Neural progenitor cell (in vitro differentiated cells): ENCODE measurements at places on chromosomes 1 and 21. TPM values are rescaled to one million over a fixed set of nuclear protein-coding genes. Genes with fewer than 3 reads are reported as not detected.
A peak's percentile ranks its signal among the peaks of the same experiment; 100 is the strongest.

- DNase-seq: peak; percentile 11
Measured at GRCh38 chr1:48105165-48105564, 108.0 kb upstream of the TRABD2B start.

- DNase-seq: no peak
Measured at GRCh38 chr1:228514421-228514820, 27.2 kb downstream of the RNF187 start.

GRCh38 chr1:205791568-205792180, 16.4 kb upstream of the RAB29 start:
- DNase-seq: peak; percentile 89

- DNase-seq: peak; percentile 43
Measured at GRCh38 chr1:171252482-171252881, 4.2 kb downstream of the FMO1 start.

The TP73 gene
- total RNA-seq: 0.31 TPM in 1 of 2 replicates, not detected in the other

- no peak for DNase-seq
Measured at GRCh38 chr1:204560590-204561150, 44.5 kb downstream of the MDM4 start.

DNA sequence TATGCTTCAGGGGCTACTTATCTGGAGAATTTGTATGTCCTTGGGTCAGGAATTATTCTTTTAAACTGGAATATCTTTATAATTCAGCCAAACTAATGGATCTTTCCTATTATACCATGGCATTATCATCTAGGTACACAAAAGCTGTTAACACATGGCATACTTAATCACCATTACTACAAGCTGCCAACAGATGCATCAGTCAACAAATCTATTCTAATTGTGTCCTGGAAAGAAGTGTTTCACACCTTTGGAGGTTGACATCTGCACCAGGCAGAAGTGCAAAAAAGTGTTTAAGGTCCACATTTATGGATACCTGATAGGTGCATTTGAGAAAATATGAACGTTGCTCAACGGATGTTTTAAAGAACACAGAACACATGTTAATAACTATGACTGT, 470.2 kb upstream of the ADGRL2 start:
- DNase-seq: no peak

DNA sequence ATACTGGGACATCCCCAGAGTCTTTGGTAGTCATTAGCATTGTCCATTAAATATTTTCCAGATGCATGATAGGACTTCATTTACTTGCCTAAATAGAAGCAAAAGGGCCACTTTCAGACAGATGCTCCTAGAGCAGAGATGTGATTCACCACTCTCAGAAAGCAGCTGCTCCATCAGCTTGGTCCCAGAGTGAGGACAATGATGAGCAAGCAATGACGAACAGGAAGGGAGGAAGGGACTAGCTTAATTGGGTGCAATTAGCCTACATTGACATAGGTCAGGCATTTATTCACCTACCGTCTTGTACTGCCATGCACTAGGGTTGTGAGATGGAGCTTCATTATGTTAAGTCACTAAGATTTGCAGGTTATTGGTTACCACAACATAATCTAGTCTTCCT, 85.1 kb upstream of the PLXNA2 start:
- no peak for DNase-seq

- DNase-seq: no peak
Measured at GRCh38 chr1:156502391-156502893, 1.9 kb upstream of the MEF2D start.

The SGIP1 gene
- total RNA-seq: 4.2 and 6.6 TPM in 2 replicates

- no peak for DNase-seq
Measured at GRCh38 chr1:109979489-109980091, 5.0 kb upstream of the AHCYL1 start.

- no peak for DNase-seq
Measured at GRCh38 chr1:192439373-192440025, 122.7 kb downstream of the RGS21 start.

- no peak for DNase-seq
Measured at GRCh38 chr1:103142461-103142860, 34.1 kb upstream of the COL11A1 start.

The POU3F1 gene
- 16.5 and 44.6 TPM in 2 replicates for total RNA-seq

- DNase-seq: peak; percentile 64
Measured at GRCh38 chr1:96966536-96967138, 245.1 kb downstream of the PTBP2 start.

The SLC45A3 gene
- total RNA-seq: 5.1 and 8.9 TPM in 2 replicates

DNA sequence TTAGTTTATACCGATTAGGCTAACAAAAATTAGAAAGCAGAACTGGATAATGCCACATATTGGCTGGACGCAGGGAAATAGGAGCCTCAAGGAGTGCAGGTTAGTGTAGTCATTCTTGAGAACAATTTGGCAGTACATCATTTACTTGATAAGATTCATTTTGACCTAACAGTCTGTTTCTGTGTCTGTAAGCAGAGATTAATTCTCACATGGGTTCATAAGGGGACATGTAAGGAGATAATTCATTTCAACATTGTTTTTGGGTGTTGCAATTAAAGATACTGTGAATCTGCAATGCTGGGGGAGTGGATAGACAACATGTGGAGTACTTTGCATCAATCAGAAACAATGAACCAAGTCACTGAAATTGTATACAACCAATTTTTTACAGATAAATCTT, 32.0 kb downstream of the AGO3 start:
- DNase-seq: no peak

- no peak for DNase-seq
Measured at GRCh38 chr1:65844821-65845534, 52.3 kb downstream of the PDE4B start.

- no peak for DNase-seq
Measured at GRCh38 chr1:1127551-1128451, 11.9 kb upstream of the C1orf159 start.

The TFAP2E gene
- not detected in 2 replicates for total RNA-seq

DNA sequence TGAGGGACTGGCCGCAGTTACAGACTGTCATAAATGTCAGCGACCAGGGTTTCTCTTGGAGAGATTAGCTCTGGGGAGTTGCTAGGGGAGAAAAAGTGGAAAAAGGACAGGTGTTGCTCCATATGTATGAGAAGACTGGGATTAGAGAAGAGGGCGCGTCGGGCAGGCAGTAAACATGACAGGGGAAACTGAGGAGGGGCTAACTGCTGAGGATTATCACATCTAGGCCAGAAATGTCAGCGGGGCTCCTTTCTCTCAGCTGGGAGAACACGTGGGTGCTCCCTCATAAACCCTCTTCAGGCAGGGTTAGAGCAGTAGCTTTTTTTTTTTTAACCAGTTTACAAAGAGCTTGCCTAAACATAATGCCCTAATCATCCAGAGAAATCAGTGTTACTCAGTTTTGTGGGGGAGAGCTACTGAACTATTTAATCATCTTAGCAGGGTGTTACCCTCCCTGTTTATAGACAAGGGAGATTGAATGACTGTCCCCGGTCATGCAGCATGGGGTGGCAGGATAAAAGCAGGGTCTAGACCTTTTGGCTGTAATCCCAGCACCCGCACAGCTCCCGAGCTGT, 35.2 kb downstream of the ELAPOR1 start:
- peak; percentile 42 for DNase-seq

DNA sequence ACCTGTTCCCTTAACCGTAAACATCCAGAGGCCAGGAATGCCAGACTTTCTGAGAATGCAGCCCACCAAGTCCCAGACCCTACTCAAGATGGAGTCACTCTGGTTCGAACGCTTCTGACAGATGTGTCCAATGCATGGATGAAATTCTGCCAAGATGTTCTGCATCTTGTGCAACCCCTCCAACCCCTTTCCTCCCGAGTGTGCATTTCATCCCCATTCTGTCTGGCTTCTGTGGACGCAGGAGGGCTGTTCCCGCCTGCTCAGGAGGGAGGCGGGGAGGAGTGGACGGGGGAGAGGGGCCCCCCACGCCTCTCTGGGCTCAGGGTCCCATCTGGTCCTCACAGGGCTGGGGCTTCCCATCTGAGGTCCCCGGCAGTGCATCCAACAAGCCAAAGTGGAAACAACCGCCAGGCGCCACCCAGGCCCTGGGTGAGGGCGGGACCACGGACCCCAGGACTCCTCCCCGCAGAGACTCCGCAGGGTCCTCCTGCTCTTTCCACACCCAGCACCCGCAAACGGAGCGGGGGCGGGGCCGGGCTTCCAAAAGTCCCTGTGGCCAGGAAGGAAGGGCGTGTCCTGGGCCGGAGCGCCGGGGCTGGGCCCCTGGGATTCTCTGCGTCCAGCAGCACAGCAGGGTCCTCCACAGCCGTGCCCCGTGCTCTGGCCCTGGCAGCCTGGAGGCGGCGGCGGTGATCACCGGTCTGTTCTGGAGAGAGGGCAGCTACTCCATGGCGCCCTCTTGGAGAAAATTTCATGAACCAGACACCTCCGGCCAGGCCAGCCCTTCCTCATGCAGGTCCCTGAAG, 27.8 kb upstream of the SUMO3 start:
- peak; percentile 88 for DNase-seq

The CCDC190 gene
- total RNA-seq: not detected in 2 replicates

DNA sequence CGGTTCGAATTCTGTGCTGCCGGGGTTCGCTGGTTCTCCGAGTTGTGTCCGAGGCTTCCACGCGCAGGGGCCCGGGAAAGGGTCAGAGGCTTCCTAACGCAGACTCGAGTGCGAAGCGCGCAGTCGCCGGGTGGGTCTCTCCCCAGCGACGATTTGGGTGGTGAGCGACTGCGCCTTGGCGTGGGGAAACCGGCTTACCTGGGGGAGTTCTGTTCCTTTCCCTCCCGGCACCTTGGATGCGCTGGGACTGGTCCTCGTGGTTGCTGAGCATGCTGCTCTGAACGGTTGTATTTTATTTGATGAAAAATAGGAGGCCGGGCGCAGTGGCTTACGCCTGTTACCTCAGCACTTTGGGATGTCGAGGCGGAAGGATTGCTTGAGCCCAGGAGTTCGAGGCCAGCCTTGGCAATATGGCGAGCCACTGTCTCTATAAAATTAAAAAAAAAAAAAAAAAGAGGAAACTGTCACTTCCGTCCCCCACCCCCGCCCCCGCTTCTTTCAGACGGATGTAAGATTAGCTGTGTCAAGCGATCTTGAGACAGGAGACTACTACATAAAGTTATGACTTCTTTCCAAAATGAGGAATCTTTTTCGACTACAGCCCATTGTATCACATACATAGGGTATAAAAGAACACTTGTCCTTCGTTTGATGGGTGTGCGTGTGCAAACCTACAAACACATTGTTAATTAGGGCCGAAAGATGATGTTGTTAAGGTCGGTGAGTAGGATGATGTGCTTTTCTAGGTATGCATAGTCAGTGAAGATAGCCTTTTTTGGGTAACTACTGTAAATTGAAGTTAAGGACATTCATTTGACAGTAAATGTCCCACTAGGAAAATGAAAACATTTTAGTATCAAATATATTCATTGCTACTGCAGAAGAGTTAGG, at the start of gene CCDC18:
Gene CCDC18, plus strand, starts transcription at position 2 of the 891 bp plus-strand sequence. CDS start 2,638 bp downstream, outside the sequence.
- DNase-seq: no peak

DNA sequence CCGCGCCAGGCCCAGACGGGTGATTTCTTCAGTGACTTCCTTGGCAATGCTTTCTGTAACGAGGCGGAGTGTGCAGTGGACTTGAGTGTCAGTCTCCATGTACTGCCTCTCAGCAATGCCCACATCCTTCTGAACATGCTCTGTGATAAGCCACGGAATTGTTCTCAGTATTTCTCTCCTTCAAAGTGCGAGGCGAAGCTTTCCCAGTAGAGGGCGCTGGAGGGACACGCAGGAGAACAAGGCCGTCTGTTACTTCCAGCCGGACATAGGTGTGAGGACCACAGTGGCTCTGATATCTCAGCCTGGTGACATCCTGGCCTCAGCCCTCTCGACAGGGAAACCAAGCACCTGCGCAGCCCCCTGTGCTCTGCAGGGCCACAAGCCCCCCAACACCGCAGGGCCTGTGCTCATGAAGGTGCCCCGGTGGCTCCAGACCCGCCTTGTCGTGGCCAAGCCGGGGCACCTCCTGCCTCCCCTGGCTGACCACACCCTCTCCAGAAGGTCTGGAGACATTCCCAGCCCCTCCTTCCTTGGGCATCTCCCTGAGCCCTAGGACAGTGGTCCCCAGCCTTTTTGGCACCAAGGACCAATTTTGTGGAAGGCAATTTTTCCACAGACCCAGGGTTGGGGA, 46.1 kb upstream of the BACE2 start:
- peak; percentile 83 for DNase-seq

DNA sequence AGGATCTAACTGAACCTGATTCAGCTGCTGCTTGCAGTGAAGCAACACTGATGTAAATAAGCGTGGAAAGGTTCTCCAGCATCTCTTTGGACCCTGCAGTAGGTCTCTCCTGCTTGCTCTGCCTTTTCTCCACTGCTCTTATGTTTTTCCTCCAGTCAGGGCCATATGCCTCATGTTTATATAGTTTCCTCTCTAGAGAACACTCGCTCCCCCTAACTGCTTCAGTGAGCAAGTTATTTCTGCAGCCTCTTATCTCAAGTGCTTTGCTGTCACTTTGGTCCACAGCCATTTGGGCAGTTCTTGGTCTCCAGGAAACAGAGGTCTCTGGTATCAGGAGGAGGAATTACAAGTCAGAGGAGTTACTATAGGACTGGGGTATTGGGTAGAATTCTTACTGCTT, 5.3 kb downstream of the PRUNE1 start:
- DNase-seq: no peak

The GJA4 gene
- total RNA-seq: not detected in 2 replicates

- no peak for DNase-seq
Measured at GRCh38 chr1:915295-916172, 8.2 kb upstream of the SAMD11 start.

The LAD1 gene
- 0.34 TPM in 1 of 2 replicates, not detected in the other for total RNA-seq

GRCh38 chr1:70891051-70891843, 156.4 kb downstream of the PTGER3 start:
- no peak for DNase-seq
